Activated naive CD4-positive, alpha-beta T cell (primary cell): ENCODE measurements at places on chromosomes 1 and 21.

DNA sequence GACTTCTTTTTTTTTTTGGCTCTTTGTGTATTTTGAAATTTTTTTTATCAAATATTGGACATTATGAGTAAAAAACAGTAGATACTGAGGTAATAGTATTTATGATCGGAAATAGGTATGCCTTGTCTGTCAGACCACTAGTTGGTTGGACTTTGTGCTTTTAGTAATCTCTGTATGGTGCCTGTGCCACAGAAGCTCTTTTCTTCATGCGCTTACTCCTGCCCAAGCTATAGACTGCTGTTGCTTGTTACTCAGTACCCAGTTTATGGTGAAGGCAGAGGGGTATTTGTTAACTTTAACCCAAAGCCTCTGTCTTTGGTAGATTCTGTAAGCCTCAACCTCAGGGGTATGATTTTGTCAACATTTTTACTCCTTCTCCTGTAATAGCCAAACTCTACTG, 8.6 kb downstream of the SLC30A7 start:
- no peak for DNase-seq

GRCh38 chr1:212607206-212607912, 1.2 kb upstream of the ATF3 start:
- no peak for DNase-seq

GRCh38 chr1:107976431-107976830, 11.5 kb upstream of the VAV3 start:
- no peak for DNase-seq

GRCh38 chr1:5647234-5647633, 345.0 kb downstream of the NPHP4 start:
- no peak for DNase-seq

DNA sequence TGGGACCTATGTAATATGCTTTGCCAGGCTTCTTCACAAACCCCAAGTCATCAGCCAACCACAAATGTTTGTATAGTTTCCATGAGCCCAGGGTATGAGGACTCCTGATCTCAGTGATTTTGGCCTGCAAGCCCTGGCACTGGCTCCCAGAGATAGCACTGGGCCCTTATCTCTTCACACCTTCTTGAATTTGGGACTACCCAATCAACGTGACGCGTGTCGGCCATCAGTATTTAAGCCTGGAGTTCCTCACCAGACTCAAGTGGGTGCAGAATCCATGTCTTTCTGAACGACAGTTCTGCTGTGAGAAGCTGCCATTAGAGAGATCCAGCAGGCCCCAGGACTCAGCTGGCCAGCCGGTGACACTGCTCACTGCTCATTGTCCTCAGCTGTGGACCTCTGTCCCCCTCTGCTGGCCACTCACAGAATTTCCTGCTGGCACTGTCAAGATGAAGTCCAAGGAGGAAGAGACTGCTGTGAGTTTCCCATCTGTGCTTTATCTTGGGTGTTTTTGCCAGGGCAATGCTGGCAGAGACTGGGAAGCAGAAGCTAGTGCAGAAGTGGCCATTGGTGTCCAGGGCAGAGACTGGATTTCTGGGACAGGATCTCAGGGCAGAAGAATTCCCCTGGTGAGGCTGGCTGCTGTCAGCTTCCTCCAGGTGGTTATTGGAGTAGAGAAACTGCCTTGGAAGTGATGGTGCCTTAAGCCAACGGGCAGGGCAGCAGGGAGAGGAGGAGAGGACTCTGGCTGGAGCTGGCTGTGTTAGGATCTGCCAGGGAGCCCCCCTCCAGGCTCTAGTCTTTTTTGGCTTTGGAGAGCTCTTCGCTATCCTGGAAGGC, 28.4 kb downstream of the TMCC2 start:
- peak; percentile 80 for DNase-seq

GRCh38 chr1:247857985-247858619, 1.1 kb downstream of the TRIM58 start:
- no peak for DNase-seq

DNA sequence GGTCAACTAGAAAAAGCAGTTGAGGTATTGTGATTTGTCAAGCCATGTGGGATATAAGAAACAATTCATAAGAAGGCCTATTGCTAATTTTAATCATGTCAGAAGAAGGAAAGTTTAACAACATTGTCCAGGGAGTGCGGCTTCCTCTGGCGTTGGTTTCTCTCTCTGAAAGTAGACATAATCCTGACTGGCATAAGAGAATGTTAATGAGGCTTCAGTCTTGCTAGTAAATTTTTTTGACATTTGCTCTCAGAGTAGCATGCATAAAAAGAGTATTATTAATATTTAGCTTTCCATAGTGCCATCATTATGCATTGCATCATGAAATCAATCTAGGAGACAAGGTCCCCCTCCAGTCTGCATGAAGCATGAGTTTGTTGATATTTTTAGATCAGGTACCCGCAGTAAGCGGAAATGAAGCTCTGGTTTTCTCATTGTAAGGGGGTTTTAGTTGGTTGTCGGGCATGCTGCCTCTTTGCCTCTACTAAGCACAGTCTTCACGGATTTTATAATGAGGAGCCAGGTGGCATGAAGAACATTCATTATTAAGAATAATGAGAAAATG, 12.8 kb upstream of the PRDM2 start:
- DNase-seq = no peak

GRCh38 chr21:28436286-28436932, 556.3 kb downstream of the LTN1 start:
- no peak for DNase-seq

DNA sequence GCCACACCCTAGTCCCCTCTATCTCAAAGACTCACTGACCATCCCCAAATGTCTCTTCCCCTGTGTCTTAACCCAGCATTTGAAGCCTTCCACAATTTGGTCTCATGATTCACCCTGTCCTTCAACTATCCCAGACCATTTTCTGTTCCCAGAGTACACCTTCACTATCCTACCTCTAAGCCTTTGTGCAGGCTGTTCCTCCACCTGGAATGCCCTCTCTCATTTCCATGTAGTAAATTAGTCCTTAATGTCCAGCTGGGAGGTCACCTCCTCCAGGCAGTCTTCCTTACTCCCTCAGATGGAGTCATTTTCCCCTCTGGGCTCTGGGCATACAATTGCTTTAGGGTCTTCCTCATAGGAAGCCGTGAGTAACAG, 31.1 kb upstream of the EPB41 start:
- no peak for DNase-seq

DNA sequence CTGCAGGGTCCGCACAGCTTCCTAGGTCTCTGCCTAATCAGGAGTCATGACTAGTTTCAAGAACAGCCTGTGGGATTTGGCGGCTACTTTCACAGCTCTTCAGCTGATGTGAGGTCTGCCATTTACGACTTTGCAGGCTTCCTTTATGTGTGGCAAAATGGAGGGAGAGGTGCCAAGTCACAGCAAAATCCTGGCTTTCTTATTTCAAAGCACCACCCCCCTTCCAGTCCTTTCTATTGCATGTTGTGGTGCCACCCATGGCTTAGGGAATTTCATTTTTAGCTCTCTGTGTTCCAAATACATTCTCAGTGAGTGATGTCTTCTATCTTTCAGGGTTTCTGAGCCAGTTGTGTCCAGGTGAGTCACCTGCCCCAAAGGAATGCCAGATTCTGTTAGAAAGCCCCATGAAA, 75.1 kb upstream of the WLS start:
- DNase-seq = no peak

DNA sequence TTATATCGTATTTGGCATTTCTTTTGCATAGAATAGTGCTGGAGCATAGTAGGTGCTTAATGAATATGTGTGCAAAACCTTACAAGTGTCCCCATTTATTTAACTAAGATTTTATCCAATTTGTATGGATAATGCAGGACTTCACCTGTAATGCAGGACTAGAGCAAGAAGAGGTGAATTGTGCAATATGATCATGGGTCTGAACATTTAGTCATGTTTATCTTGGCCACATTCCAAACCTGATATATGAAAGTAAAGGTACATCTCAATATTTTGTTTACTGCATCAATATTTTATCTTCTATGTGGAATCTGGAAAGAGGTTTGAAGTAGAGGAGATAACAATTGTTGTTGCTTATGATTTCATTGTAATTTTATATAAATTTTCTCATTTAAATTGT, 1626.7 kb upstream of the B3GALT2 start:
- no peak for DNase-seq

DNA sequence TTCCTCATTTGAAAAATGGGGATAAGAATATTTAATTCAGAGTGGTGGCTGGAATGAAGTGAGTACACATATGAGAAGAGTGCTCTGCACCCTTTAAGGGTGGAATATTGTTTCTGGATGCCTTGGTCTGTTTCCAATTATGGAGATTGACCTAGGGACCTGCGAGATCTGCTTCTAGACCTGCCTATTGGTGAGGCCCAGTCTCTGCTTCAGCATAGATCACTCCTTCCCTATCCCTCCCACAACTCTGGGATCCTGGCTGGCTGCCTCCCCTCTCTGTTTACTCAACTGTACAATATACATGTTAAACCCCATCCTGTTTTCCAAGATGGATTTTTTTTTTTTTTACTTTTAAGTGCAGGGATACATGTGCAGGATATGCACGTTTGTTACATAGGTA, 6.4 kb upstream of the LDLRAD1 start:
- no peak for DNase-seq

- no peak for DNase-seq
These were observed 34.2 kb upstream of the LRRC8C start for GRCh38 chr1:89598450-89599331.

- DNase-seq = no peak
These were observed 3.2 kb downstream of the BARHL2 start for GRCh38 chr1:90713741-90714509.

DNA sequence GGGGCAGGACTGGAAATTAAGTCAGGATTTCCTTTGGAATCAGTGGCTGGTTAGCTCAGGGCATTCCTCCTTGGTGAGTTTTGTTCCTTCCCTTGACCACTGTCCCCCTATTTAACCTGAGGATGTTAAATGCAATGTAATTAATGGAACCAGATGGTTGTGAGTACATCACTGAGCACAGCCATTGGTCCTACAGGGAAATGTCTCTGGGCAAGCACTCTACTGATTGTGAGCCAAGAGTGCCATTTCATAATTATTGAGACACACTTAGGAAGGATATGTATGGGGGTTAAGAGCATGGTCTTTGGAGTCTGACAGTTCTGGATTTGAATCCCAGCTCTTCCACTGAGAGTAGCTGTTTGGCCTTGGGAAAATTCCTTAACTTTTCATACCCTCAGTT, 74.4 kb downstream of the SPAG17 start:
- DNase-seq = no peak

DNA sequence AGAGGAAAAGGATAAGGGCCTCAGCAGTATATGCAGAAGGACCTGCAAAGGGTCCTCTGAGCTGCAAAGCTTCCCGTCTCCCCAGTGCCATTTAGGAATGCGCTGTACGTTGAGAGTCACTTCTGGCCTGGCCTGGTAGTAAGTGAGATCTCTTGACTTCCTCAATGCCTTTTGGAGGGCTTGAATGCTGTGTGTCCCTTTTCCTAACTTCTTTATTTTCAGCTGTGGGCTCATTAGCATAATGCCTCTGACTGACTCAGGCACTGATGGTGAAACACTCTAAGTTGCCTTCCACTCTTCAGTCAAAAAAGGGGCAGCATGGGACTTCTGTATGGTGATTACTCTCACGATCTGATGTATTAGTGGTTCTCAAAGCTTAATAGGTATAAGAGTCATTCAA, 49.9 kb downstream of the XCL1 start:
- DNase-seq = no peak

GRCh38 chr1:31781756-31782371, 17.7 kb upstream of the ADGRB2 start:
- DNase-seq = no peak

DNA sequence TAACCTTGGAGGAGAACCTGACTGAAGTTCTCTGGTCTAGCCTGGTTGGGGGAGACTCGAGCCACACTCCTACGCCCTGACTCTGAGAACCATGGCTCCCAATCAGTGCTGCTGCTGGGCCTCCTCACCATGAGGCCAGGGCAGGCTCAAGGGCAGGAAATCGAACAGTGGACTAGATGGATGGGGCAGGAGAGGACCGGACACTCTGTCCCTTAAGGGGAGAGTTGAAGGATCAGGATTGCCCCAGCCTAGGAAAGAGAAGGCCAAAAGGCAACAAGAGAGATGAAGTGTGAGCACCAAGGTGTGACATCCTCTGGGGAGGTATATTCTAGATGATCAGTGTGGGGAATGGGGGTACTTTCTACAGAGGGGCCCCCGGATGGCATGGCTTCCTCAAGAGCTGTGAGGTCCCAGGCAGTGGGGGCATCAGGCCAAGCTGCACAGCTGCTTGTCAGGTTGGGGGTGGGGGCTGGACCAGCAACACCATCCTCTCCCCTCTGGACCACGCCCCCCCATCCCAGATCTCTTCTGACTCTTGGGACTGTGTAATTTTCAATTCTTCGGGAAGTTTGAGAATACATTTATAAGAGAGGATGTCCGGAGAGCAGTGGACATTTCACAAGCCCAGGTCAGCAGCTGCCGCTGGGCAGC, 34.0 kb downstream of the MX1 start:
- no peak for DNase-seq

GRCh38 chr1:52994656-52995055, 67.4 kb upstream of the PODN start:
- DNase-seq = no peak

DNA sequence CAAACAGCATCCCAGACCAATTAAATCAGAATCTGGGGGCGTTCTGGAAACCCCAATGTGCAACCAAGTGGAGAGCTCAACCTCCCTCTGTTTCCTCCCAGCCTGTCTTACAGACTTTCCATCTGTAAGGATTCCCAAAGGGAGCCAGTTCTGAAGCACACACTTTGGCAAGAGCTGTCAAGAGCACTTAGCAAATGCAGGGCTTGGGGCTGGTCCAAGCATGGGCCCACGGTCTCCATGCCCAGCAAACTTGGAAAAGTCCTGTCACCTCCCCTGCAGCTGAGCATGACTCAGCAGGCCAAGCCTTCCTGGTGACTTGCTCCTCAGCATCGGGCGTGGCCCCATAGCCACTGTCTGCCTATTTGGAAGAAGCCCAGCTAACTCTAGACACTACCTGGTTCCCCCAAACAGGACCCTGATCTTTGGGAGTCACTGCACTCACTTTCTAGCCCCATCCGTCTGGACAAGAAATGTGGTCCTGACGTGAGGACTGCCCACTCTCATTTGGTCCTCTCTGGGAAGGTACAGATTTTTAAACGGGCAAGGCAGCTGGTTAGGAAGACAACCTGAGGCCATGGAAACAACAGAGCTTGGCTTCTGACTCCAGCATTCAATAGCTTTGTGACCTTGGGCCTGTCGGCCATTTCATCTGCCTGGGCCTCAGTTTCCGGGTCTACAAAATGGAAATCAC, 16.9 kb downstream of the SLC2A1 start:
- no peak for DNase-seq
